Stimulated activated CD4-positive, alpha-beta T cell treated with anti-CD3 and anti-CD28 coated beads, Interleukin-1b, Interleukin-23, amount 100 ng/mL, for 1 hour (primary cell): ENCODE measurements at places on chromosomes 2 and 18.

DNA sequence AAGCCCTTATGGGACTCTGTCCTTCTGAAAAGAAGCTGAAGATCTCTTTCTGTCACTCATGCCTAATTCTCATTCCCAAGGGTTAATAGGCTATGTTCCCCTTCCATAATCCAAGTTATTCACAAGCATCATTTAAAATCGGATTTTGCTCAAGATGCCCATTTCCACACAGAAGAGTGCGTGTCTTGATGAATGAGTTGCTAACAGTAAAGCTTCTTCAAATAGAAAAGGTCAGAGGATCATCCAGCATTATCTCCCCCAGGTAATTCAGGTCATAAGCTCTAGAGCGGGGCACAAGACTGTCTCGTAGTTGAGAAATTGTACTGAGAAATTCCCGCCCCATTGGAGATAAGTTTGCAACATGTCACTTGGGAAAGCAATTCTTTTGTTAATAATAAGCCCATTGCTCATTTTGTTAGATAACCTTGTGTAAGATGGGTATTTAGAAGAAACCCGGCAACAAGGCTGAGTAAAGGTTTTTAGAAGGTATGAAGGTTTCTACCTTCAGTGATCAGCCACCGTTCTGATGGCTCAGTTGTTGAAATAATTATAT, 290.7 kb upstream of the EPAS1 start:
- DNase-seq, result no peak

- DNase-seq, result no peak
Observed at GRCh38 chr2:25042321-25043240, 705 bp downstream of the EFR3B start.

DNA sequence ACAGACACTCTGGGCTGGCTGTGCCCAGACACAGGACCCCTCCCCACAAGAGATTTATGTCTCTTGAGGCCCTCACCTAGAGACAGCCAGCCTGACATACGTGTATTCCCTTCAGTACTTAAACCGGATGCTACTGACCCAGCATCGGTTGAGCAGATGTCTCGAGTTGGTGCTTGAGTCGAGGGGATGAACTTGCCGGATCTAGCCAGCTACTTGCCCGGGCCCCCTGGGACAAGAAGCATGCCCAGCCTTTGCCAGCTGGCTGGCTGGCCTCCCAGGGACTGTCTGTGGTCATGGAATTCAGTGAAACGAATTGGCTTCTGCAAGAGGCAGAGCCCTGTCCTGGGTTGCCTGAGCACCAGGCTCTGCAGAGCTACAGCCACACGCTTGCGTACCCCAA, 36.0 kb downstream of the DNMT3A start:
- no peak for DNase-seq

DNA sequence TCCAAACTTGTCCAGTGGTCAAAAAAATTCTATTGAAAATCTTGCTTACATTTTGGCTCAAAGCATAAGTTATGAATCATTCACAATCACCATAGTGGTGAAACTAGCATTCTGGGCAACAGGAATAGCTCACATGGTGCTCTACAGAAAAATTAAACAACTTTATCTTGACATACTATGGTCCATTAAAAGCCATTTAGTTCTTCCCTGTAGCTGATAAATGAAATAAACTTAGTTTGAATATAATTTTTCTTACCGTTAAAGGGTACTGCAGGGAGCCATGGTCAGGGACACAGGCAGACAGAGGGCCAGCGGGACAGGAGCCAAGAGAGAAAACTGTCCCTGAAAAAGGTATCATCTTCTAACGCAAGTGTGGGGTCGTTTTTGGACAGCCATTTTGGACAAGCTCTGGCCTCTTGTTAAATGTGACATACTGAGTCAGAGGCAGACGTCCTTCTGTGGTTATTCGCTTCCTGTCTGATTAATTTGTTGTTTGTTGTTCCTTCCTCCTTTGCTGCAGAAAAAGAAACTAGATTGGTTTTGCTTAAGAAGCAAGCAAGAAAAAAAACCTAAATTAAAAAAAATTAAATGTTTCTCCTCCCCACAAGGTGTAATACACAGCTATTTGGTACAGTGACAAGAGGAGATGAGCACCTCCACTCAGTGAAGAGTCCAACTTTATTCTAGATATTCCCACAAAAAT, at the start of gene WIPF1:
WIPF1 (minus strand) TSS at position 460 of the 703 bp plus-strand sequence. CDS start 12,231 bp downstream, outside the sequence.
- no peak for DNase-seq

DNA sequence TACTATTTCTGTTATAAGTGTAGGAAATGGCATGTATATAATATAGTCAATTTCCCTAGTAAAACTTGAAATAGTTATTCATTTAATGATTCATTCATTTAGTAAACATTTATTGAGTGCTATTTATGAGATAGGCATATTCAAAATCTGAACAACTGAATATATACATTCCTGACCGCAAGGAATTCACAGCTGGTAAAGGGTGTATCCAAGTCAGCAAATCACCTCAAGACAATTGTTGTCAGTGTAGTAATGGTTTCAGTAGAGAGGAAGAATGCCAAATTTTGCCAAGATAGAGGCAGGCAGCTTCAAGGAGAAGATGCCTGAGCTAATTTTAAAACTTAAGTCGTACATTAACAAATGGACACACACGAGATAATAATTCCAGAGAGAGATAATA, 89.8 kb upstream of the CHST9 start:
- no peak for DNase-seq

GRCh38 chr2:120540719-120541552, 194.7 kb upstream of the GLI2 start:
- DNase-seq, result no peak

- DNase-seq, result no peak
Observed at GRCh38 chr2:80420530-80421208, 116.1 kb upstream of the LRRTM1 start.

GRCh38 chr2:160167089-160167740, 32.9 kb downstream of the ITGB6 start:
- DNase-seq, result no peak

DNA sequence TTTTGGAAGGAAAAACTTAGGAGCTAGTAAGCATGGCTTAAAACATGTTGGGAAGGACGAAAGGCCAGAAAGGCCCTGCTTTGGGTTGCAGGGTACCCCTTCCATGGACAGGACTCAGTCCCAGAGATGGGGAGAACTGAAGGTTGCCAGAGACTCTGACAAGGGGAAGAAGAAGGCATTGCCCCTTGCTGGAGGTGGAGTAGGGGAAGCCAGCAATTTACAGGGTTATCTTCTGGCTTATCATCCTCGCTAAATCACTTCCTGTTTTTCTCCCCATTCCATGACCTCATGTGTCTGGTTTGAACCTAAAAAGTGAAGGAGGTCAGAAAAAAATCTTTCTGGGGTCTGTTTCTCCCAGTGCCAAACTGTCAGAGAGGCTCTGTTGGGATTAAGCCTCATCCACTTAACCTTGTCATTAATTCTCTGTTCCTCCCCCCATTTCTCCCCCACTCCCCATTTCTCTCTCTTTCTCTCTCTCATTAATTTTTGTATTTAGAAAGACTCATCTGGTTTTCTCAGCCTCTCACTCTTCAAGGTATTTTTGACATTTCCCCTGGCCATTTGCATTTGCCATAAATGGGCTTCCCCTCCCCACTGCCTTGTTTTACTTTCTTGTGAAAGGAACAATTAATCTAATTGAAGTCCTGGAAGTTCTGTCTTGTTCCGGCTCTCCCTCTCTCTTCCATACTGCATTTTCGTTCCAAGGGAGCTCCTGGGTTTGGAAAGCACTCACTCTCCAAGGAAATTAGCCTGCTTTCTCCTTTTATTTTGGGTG, 17.4 kb downstream of the NRP2 start:
- no peak for DNase-seq

- no peak for DNase-seq
Observed at GRCh38 chr2:119698246-119698645, 19.2 kb downstream of the TMEM177 start.

DNA sequence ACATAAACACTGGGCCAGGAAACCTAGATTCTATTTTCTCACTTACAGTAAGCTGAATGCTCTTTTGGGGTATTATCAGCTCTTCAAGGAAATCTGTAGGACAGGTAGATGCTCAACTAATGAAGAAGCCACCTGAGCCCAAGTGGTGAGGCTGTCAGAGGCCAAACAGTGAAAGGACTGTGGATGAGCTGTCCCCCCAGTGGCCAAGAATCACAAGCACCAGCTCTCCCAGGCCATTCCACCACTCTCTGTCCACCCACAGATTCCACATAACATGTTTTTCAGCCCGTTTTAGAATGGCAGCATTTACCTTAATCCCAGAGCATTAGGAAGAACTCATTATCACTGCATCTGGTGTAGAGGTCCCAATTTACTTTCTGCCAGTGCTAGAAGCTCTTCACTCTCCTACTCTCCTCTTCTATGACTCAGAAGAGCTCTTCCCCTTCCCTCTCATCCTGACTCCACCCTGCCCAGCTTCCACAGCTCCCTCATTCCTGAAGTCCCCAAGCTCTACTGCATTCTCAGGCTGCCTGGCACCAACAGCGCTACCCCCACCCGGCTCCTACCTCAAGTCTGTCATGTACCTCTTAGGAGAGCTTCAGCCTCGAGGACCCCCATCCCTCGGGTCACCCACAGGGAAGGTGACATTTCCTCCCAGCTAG, 43.8 kb upstream of the GORASP2 start:
- DNase-seq, result no peak

- DNase-seq, result no peak
Observed at GRCh38 chr18:73414598-73414997, 546.8 kb upstream of the NETO1 start.

DNA sequence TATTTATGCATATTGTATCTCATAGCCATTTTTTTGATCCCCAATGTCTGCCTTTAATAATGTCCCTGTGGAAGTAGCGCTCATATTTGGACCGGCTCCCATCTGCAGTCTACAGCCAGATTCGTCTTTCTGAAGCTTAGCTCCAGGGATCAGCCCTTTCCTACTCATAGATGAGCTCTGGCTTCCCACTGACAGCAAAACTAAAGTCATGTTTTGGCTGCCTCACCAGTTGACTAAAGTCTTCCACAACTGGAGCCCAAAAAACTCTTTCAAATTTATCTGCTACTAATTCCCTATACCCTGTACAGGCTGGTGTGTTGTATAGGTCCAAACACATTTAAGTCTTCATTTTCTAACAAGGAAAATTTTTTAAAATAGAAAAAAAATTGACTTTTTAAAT, 294.2 kb upstream of the HNMT start:
- DNase-seq, result no peak

GRCh38 chr2:37550190-37550589, 121.3 kb downstream of the CDC42EP3 start:
- no peak for DNase-seq

DNA sequence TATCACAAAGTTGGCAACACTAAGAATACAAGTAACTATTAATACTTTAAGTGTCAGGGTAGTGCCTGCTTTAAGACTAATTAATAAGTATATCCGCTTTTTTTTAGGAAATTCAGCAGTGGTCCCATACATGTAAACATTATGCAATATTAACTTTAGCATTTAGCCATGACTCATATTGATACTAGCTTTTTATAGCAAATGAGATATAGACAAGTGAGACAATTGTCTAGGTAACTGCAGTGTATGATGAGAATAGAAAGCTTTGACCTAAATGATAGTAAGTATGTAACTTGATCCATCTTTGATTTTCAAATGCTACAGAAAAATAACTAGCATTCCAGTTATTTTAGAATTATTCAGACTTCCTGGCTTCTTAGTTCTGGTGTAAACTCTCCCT, 27.4 kb upstream of the VRK2 start:
- DNase-seq, result no peak

GRCh38 chr2:68251855-68252399, 405 bp downstream of the PPP3R1 start:
- DNase-seq, result no peak

DNA sequence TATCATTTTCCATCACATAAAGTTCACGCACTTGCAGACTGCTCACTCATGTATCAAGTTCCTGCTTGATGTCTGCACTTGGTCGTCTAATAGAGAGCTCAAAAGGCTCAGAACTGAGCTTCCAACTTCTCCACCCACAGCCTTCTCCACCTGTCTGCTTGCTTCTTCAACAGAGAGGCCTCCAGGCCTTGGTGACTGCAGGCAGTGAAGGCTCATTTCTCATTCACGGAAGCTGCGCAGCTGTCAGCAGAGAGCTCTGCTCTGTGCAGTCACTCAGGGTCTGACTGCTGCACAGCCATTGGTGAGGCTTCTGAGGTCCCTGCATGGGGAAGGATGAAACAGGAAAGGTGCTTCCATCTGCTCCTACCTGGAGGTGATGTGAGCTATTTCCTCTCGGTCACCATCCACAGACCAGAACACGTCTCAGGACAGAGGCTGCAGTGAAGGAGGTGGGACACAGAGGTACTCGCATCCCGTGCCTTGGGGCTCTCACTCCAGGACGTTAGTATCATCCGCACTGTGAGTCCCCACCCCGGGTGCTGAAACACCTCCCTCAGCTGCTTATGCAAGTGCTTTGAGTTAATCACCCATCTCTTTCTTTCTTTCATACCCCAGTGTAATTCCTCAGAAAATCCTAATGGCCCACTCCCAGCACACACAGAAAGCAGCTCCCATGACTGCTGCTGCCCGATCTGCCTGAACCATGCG, 126.2 kb downstream of the TMEM18 start:
- no peak for DNase-seq

GRCh38 chr2:10328670-10329579, 26.2 kb downstream of the HPCAL1 start:
- no peak for DNase-seq

GRCh38 chr2:669323-669722, 7.9 kb downstream of the TMEM18 start:
- no peak for DNase-seq

- DNase-seq, result no peak
Observed at GRCh38 chr2:24021122-24021998, 11.5 kb downstream of the MFSD2B start.

DNA sequence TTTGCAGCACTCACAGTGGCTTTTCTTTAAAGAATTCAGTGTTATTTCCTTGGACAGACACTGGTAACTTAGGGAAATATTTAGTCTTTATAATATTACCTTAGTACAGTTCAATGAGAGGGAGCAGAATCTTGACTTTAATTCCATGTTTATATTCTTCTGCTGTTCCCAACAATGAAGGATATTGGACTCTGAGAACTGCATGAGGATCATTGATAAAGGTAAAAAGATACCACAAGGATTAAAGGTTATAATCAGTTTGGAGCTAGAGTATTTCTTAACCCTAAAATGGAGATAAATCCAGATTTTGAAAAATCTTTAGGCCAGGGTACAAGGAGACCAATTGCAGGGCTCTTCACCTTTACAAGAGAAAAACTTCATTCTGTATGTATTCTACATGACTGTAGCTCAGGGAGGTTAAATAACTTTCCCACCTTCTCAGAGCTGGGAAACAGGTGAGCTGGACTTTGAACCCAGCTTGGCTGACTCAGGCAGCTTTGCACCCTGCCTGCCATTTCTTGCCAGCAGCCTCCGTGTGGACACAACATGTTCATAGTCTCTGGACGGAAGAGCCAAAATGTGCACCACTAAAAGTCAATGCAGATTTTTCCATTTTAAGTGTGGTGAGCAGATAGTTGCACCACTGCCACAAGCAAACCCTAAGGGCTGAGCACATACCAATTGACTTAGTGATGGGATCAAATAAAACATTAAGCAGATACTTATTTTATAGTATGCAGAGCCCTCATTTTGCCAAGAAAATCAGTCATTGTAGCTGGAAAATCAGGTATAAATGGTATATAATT, 26.7 kb downstream of the UPP2 start:
- no peak for DNase-seq
